ENCODE measurements at places on chromosomes 2 and 18. TPM values are rescaled to one million over a fixed set of nuclear protein-coding genes. Genes with fewer than 3 reads are reported as not detected.

GRCh38 chr18:51361130-51361860, 163.8 kb upstream of the MEX3C start:
- DNase-seq: peak; percentile 34
- H3K4me3 ChIP-seq: no peak overlapping the region
- H3K27me3 ChIP-seq: peaks cover 17% of the 10 kb centered on the region

- no peak overlapping the region for H3K4me3 ChIP-seq
- peak; percentile 22 for DNase-seq
- H3K36me3 ChIP-seq: no peaks in the 10 kb centered on the region
- peaks cover 18% of the 10 kb centered on the region for H3K27me3 ChIP-seq
- H3K27ac ChIP-seq: no peak overlapping the region
Measured at GRCh38 chr18:63578357-63578958, 8.7 kb upstream of the SERPINB13 start.

GRCh38 chr2:189858291-189858690, 74.0 kb downstream of the PMS1 start:
- no peaks in the 10 kb centered on the region for H3K27me3 ChIP-seq
- peaks cover 30% of the 10 kb centered on the region for H3K36me3 ChIP-seq
- no peak for DNase-seq
- no peak overlapping the region for H3K27ac ChIP-seq

DNA sequence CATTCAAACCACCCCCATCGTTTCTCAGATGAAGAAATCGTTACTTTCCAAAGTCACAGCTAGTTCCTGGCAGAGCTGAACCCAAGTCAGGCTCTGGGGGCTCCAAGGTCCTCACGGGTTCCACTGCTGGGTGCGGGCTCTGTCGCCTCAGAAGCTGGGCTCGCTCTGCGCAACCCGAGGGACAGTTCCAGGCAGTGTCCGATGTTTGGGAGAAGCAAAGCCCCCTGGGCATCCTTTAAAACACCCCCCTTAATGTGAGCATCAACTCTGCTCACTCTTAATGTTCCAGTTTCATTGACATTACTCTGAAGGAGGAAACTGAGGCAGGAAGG, 796 bp downstream of the AOX1 start:
- no peak overlapping the region for H3K27ac ChIP-seq
- H3K27me3 ChIP-seq: peaks cover 16% of the 10 kb centered on the region
- H3K4me1 ChIP-seq: peaks cover 10% of the 10 kb centered on the region
- no peak overlapping the region for H3K4me3 ChIP-seq
- no peak for DNase-seq
- peaks cover 19% of the 10 kb centered on the region for H3K36me3 ChIP-seq

- DNase-seq: no peak
- no peaks in the 10 kb centered on the region for H3K27me3 ChIP-seq
- no peak overlapping the region for H3K4me3 ChIP-seq
- peaks cover 11% of the 10 kb centered on the region for H3K36me3 ChIP-seq
- H3K4me1 ChIP-seq: peaks cover 26% of the 10 kb centered on the region
- no peak overlapping the region for H3K27ac ChIP-seq
Measured at GRCh38 chr2:152166633-152167032, 8.9 kb downstream of the STAM2 start.

DNA sequence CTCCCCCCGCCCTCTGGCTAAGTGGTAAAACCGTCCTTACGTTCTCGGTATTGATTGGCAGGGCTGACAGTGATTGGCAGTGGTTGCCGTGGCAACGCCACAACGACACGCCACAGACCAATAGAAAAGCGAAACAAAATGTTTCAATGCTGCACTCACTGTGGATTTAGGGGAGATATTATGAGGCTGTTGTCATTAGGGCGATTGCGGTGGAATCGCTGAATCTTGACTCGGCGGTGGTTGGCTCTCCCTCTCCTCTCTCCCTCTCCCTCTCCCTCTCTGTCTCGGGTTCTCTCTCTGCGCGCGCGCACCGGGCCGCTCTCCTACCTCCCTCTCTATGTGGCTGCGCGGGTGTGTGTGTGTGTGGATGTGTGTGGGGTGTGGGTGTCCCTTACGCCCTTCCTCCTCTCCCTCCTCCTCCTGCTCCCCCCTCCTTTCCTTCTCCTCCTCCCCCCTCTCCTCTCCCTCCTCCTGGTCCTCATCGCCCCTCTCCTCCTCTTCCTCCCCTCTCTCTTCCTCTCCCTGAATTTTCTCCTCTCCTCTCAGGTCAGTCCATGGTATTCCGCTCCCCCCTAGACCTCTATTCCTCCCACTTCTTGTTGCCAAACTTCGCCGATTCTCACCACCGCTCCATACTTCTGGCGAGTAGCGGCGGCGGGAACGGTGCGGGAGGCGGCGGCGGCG, at the start of gene SIX3:
Gene SIX3, plus strand, starts transcription at position 152 of the 684 bp plus-strand sequence. Its CDS starts 403 bp downstream, at position 555.
- DNase-seq: peak; percentile 68
- H3K27ac ChIP-seq: no peak within 1 kb of the TSS
- peaks cover 40% of the 10 kb centered on the region for H3K4me1 ChIP-seq
- peak within 1 kb of the TSS; percentile 63 for H3K4me3 ChIP-seq
- H3K36me3 ChIP-seq: peaks cover 2% of the 10 kb centered on the region

DNA sequence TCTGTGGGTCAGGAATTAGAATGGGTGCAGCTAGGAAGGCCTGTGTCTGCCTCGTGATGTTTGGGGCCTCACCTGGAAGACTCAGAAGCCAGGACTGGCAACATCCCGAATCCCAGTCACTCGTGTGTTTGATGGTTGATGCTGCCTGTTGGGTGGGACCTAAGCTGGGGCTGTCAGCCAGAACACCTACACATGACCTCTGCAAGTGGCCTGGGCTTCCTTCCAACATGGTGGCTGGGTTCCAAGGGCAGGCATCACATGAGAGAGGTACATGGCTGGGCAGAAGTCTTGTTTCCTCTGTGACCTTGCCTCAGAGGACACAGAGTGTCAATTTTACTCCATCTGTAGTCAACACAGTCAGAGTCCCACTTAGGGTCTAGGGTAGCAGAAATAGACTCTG, 177.8 kb downstream of the GBX2 start:
- no peak for DNase-seq
- no peaks in the 10 kb centered on the region for H3K36me3 ChIP-seq
- no peak overlapping the region for H3K27ac ChIP-seq
- H3K4me3 ChIP-seq: no peak overlapping the region
- no peaks in the 10 kb centered on the region for H3K27me3 ChIP-seq
- H3K4me1 ChIP-seq: no peaks in the 10 kb centered on the region

DNA sequence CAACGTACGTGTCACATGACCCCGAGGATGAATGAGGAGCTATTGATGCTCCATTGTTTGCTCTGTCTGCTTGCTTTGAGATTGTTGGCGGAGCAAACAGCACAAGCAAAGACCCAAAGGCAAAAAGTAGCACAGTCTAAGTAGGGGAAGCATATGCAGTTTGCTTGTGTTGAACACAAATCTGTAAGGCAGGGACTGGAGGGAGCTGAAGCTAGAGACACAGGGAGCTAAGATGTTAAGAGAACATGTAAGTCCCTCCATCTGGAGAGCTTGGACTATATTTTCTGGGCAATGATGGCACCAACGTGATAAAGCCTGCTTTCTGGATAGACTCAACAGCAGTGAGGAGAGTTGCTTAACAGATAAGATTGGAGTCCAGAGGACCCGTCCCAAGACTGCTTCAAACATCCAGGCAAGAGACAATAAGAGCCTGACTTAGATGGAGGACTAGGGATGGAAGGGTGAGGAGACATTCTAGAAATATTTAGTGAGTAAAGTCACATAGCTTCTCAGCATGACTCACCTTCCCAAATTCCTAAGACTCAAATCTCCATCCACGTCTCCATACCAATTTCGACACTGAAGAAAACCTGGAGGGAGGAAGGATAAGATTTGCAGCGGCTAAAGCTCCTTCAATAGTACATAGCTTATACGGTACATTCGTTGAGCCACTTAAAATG, 88.1 kb upstream of the KLF7 start:
- no peak for DNase-seq
- H3K4me3 ChIP-seq: no peak overlapping the region
- H3K4me1 ChIP-seq: peaks cover 54% of the 10 kb centered on the region
- H3K27me3 ChIP-seq: peaks cover 6% of the 10 kb centered on the region
- H3K36me3 ChIP-seq: no peaks in the 10 kb centered on the region

- no peak overlapping the region for H3K27ac ChIP-seq
- no peak overlapping the region for H3K4me3 ChIP-seq
- H3K36me3 ChIP-seq: peaks cover 63% of the 10 kb centered on the region
- H3K4me1 ChIP-seq: peaks cover 15% of the 10 kb centered on the region
- H3K27me3 ChIP-seq: no peaks in the 10 kb centered on the region
Measured at GRCh38 chr2:47833516-47833968, 50.6 kb downstream of the MSH6 start.

- peaks cover 45% of the 10 kb centered on the region for H3K36me3 ChIP-seq
- no peak for DNase-seq
- H3K4me1 ChIP-seq: peaks cover 14% of the 10 kb centered on the region
- H3K27me3 ChIP-seq: no peaks in the 10 kb centered on the region
Measured at GRCh38 chr2:157386247-157386646, 57.6 kb downstream of the CYTIP start.

- no peaks in the 10 kb centered on the region for H3K36me3 ChIP-seq
- H3K4me1 ChIP-seq: no peaks in the 10 kb centered on the region
- no peak overlapping the region for H3K4me3 ChIP-seq
Measured at GRCh38 chr2:215299337-215299859, 12.5 kb upstream of the ATIC start.

- no peak overlapping the region for H3K4me3 ChIP-seq
- no peak overlapping the region for H3K27ac ChIP-seq
- no peaks in the 10 kb centered on the region for H3K4me1 ChIP-seq
- no peaks in the 10 kb centered on the region for H3K36me3 ChIP-seq
- no peaks in the 10 kb centered on the region for H3K27me3 ChIP-seq
Measured at GRCh38 chr2:143968860-143969259, 551.1 kb downstream of the ZEB2 start.

- H3K27ac ChIP-seq: no peak overlapping the region
- H3K36me3 ChIP-seq: no peaks in the 10 kb centered on the region
- no peak for DNase-seq
Measured at GRCh38 chr2:145060876-145061275, 541.0 kb upstream of the ZEB2 start.

- DNase-seq: no peak
- no peak overlapping the region for H3K27ac ChIP-seq
- peaks cover 45% of the 10 kb centered on the region for H3K36me3 ChIP-seq
- no peak overlapping the region for H3K4me3 ChIP-seq
- peaks cover 8% of the 10 kb centered on the region for H3K4me1 ChIP-seq
- no peaks in the 10 kb centered on the region for H3K27me3 ChIP-seq
Measured at GRCh38 chr2:10573709-10574108, 116.1 kb downstream of the NOL10 start.

DNA sequence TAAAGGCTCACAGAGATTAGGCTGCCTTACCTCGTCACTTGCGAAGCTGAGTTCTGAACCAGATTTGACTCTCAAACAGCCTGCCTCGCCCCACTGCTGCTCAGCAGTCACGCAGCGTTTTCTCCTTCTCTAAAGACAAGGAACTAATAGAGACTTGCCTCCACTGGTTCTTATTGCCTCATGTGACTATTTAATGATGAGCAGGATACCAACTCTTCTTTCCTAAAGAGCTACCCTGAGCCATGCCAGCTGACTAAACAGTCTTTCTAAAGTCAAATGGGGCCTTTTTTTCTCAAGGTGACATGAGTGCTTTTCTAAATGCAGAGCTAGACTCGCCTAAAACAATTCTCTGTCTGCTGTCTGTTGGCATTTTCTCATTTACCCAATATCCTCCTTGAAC, 147.5 kb downstream of the NCKAP5 start:
- H3K4me1 ChIP-seq: no peaks in the 10 kb centered on the region
- H3K27ac ChIP-seq: no peak overlapping the region
- DNase-seq: no peak

GRCh38 chr2:44553456-44553855, 191.7 kb downstream of the CAMKMT start:
- no peaks in the 10 kb centered on the region for H3K36me3 ChIP-seq
- H3K4me1 ChIP-seq: peaks cover 7% of the 10 kb centered on the region
- H3K27me3 ChIP-seq: no peaks in the 10 kb centered on the region

GRCh38 chr2:133526530-133527300, 41.5 kb downstream of the NCKAP5 start:
- H3K4me1 ChIP-seq: no peaks in the 10 kb centered on the region
- no peaks in the 10 kb centered on the region for H3K27me3 ChIP-seq
- H3K36me3 ChIP-seq: no peaks in the 10 kb centered on the region
- H3K4me3 ChIP-seq: no peak overlapping the region

DNA sequence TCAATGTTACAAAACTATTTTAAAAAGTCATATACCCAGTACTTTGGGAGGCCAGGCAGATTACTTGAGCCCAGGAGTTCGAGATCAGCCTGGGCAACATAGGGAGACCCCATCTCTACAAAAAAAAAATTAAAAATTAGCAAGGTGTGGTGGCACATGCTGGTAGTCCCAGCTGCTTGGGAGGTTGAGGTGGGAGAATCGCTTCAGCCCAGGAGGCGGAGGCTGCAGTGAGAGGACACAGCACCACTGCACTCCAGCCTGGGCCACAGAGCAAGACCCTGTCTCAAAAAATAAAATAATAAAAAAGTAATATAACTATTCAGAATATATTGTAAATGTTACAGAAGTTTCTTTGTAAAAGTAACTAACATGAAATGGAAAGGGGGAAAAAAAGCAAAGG, 1.9 kb downstream of the PASK start:
- H3K36me3 ChIP-seq: peaks cover 8% of the 10 kb centered on the region
- no peak overlapping the region for H3K27ac ChIP-seq
- H3K4me1 ChIP-seq: peaks cover 33% of the 10 kb centered on the region

DNA sequence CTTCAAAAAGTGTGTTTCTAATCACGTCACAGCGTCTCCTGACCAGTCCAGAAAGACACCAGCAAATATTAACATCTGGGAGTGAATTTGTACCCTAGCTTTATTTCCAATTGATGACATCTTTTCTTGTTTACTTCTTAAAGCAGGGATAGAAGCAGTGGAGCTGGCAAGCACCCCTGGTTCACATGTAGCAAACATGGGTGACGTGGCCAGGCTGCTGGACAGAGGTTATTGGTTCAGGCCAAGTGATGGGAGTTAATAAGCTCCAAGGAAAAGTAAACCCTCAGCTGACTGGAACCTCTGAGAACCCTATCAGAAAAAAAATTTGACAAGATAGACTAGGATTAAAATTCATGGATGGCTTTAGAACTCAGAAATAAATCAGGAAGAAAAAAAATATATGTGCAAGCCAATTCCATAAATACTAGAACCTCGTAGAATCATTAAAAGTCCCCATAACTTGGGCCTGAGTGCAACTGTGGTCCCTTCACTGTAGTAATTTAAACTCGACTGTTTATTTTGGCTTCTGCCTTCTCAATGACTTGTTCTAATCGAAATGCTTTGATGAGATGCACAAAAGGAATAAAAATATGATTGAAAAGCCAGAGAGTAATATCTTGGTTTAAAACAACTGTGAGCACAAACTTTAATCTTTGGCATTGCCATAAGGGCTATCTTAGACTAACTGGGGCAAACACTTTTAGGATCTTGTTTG, 121.5 kb upstream of the CTAGE1 start:
- no peaks in the 10 kb centered on the region for H3K4me1 ChIP-seq
- H3K27me3 ChIP-seq: no peaks in the 10 kb centered on the region
- no peak overlapping the region for H3K4me3 ChIP-seq
- H3K36me3 ChIP-seq: no peaks in the 10 kb centered on the region

Gene MAL
- total RNA-seq: 202 TPM

Gene NFATC1
- total RNA-seq: 43.8 TPM

Gene PTPN2
- total RNA-seq: 82.9 TPM

Gene SULT1C4
- total RNA-seq: not detected

Gene POTEC
- total RNA-seq: not detected

Gene FAHD2B
- 22.0 TPM for total RNA-seq

Gene HAAO
- 0.28 TPM for total RNA-seq

All from activated CD4-positive, alpha-beta memory T cell treated with anti-CD3 and anti-CD28 coated beads, Interleukin-2, amount 10 ng/mL, durations not matched to agents 7 days and 5 days (primary cell).